ENCODE measurements at places on chromosomes 1 and 21. TPM values are rescaled to one million over a fixed set of nuclear protein-coding genes. Genes with fewer than 3 reads are reported as not detected.

NBPF26 gene
- 13.1 TPM for total RNA-seq

PARK7 gene
- total RNA-seq: 207 TPM

BMP8B gene
- not detected for total RNA-seq

REN gene
- total RNA-seq: 0.54 TPM

MPL gene
- not detected for total RNA-seq

OR2T11 gene
- total RNA-seq: not detected

RGL1 gene
- 7.5 TPM for total RNA-seq

PLA2G2A gene
- total RNA-seq: not detected

FRRS1 gene
- 21.7 TPM for total RNA-seq

TNFSF18 gene
- 0.28 TPM for total RNA-seq

UMODL1 gene
- total RNA-seq: not detected

PGBD5 gene
- 0.28 TPM for total RNA-seq

PTPN7 gene
- not detected for total RNA-seq

NBPF20 gene
- 3.1 TPM for total RNA-seq

ANKRD65 gene
- not detected for total RNA-seq

GPA33 gene
- not detected for total RNA-seq

CR1 gene
- total RNA-seq: not detected

NME7 gene
- total RNA-seq: 18.3 TPM

FABP3 gene
- total RNA-seq: 5.6 TPM

CALML6 gene
- not detected for total RNA-seq

FAM72A gene
- total RNA-seq: 2.2 TPM

KDF1 gene
- total RNA-seq: not detected

ACTA1 gene
- not detected for total RNA-seq

HNRNPCL2 gene
- not detected for total RNA-seq

CA14 gene
- not detected for total RNA-seq

TSPEAR gene
- not detected for total RNA-seq

HSD3B2 gene
- not detected for total RNA-seq

BGLAP gene
- total RNA-seq: not detected

TRAF3IP3 gene
- not detected for total RNA-seq

IL19 gene
- total RNA-seq: not detected

PPP2R5A gene
- total RNA-seq: 8.4 TPM

TTC22 gene
- total RNA-seq: not detected

ZNF697 gene
- 14.4 TPM for total RNA-seq

RGS8 gene
- not detected for total RNA-seq

ANKRD34A gene
- total RNA-seq: 0.56 TPM

PKLR gene
- not detected for total RNA-seq

CNN3 gene
- 552 TPM for total RNA-seq

MAGI3 gene
- total RNA-seq: 8.8 TPM

C1QTNF12 gene
- 0.36 TPM for total RNA-seq

RWDD3 gene
- 10.4 TPM for total RNA-seq

C1orf116 gene
- total RNA-seq: under 0.01 TPM

SPRR5 gene
- not detected for total RNA-seq

PRRC2C gene
- 66.4 TPM for total RNA-seq

GREM2 gene
- 5.0 TPM for total RNA-seq

KCNK1 gene
- total RNA-seq: 0.90 TPM

TAF5L gene
- 15.8 TPM for total RNA-seq

NUF2 gene
- 18.5 TPM for total RNA-seq

KRTAP19-1 gene
- not detected for total RNA-seq

OR2AK2 gene
- total RNA-seq: not detected

PAPPA2 gene
- total RNA-seq: 0.18 TPM

GSTM5 gene
- total RNA-seq: 0.28 TPM

C1QA gene
- total RNA-seq: not detected

STIL gene
- total RNA-seq: 17.2 TPM

FAM163A gene
- not detected for total RNA-seq

RXFP4 gene
- not detected for total RNA-seq

OLIG2 gene
- total RNA-seq: not detected
